ENCODE measurements at places on chromosomes 11 and 22.
A peak's percentile ranks its signal among the peaks of the same experiment; 100 is the strongest.

- DNase-seq: no peak
Observed at GRCh38 chr11:8584082-8584481, 9.9 kb downstream of the STK33 start.

- DNase-seq: no peak
Observed at GRCh38 chr11:34198523-34198922, 93.1 kb downstream of the NAT10 start.

DNA sequence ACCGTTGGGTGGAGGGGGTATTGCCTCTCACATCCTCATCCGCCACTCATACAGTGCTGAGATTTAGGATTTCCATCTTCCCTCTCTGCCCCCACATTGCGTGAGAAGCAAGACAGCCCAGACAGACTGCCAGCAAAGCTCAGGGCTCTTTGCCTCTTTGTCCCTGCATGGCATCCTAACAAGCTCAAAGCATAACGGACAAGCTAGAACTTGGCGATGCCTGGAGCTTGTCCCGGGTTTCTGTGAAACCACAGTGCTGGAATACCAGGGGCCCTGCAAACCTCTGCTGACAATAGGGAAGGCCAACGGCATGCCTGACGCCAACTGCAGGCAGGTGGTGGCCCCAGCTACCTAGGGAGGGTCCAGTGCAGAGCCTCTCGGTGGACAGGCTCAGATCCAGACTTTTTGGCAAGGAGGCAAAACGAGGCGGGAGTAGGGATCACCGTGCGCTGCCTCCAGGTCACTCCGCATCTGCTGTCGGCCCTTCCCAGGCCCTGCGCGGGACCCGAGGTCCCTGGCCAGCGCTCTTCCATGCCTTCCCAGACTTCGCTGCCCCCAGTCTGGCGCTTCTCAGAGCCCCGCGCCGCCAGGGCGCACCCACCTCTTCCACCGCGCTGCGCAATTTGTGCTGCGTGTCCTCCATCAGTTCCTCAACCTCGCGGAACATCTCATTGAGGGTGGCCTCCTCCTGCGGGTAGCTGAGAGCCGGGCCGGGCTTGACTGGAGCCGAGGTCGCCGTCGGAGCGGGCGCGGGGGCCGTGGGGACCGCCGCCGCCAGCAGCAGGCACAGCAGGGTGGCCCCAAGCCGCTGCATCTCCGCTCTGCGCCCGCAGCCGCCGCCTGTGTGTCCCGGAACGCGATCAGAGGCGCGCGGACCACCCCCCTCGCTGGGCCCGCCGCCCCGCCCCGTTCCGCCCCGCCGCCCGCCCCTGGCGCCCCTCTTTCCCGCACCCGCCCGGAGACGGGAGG is at the start of gene DKK3:
Gene DKK3 (minus strand): TSS at position 858 of the 969 bp plus-strand sequence. CDS start 44 bp downstream, at position 814.
- DNase-seq: peak; percentile 16

DNA sequence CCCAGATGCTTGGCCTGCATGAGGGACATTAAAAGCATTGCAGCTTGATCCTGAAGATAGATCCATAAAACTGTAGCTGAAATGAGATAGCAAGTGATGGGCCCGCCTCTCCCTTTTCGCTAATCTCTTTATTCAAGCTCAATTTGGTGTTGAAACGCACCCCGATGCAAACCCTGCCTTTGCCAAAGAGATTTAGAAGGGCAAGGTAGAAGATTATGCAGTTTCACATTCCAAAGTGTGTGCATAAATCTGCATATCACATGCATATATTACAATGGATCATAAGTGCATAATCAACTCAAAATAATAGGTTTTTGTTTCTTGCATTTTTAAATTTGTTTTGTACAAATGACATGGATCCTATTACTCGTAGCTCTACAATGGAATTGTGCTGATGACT is 80.1 kb upstream of the SHANK2 start:
- no peak for DNase-seq

DNA sequence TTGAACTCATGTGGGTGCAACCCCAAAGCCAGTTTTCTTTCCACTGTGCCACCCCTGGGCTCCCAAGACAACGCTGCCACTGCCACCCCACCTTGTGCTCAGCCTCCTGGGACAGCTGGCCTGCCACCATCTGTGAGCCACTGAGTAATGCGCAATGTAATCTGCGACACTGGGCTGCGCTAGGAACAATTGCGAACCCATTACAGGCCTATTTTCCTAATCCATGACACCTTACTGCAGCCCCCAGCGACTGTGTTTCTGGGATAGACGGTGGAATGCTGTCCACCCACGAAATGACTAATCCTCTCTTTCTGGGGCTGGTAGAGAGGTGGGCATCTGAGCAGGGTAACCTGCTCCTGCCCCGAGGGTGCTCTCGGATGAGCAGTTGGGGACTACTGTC is 22.2 kb downstream of the FLRT1 start:
- DNase-seq: peak; percentile 63

- no peak for DNase-seq
Observed at GRCh38 chr22:43148581-43148980, 2.8 kb upstream of the TSPO start.

DNA sequence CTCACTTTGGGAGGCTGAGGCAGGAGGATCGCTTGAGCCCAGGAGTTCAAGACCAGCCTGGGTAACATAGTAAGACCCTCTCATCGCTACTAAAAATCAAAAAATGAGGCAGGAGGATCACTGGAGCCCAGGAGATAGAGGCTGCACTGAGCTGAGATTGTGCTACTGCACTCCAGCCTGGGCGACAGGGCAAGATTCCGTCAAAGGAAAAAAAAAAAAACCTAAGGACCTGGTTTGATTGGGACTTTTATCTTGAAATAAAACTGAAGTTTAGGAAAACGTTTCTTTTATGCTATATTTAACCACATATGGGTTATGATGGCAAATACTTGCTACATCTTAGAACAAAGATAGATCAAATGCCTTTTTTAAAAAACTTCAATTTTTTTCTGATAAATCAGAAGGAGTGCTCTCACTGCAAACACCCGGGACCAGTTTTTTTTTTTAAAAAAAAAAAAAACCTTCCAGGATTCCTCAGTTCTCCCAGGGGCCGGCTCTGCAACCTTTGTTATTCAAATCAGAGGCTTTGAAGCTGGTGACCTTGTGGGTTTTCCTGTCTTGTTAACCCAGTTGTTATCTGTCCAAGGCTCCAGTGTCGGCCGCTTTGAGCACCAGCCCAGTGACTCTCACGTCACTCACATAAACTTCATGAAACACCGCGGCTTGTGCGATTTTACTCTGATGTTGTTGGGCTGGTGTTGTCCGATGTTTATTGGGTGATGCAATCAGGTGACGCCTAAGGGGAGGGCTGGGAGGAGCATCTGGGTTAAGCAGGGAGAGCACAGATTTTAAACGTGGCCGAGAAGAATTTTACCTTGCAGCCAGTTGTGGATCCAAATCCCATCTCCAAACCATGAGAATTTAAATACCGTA is 24.7 kb upstream of the SLC22A12 start:
- peak; percentile 73 for DNase-seq

- no peak for DNase-seq
Observed at GRCh38 chr22:23146478-23147205, 1.4 kb downstream of the RAB36 start.

DNA sequence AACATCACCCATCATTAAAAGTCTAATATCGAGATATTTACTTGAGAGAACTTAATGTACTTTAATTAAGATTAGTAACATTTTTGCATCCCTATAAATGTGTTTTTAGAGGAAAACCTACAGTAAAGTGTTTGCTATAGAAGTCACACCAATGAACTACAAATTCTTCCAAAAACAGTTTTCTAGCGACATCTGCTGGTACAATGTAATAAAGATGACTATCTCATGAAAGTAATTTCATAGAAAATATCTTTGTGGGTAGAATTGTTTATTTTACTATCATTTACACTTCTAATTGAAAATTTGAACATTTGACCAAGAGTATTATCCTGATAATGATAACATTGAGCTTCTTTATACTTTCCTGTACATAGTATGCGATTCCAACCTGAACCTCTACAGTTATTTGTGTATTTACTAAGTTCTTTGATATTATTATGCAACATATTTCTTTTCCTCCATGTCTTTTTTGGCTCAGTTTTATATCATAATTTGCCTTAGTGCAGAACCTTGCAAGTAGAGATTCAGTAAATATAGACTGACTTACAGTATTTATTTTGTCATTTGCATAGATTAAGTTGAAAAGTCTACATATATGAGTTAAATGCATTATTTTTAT is 252.7 kb downstream of the TMEM135 start:
- DNase-seq: no peak

- DNase-seq: no peak
Observed at GRCh38 chr11:58222721-58223120, 6.0 kb downstream of the OR10Q1 start.

GRCh38 chr22:28053896-28054818 is 135.1 kb upstream of the PITPNB start:
- no peak for DNase-seq

- no peak for DNase-seq
Observed at GRCh38 chr11:65501472-65502273, 2.8 kb downstream of the MALAT1 start.

GRCh38 chr11:126736682-126737572 is 263.6 kb downstream of the KIRREL3 start:
- DNase-seq: no peak

- DNase-seq: no peak
Observed at GRCh38 chr11:61695917-61696316, 15.7 kb downstream of the DAGLA start.

- DNase-seq: peak; percentile 83
Observed at GRCh38 chr11:134037046-134037908, 31.6 kb upstream of the JAM3 start.

- DNase-seq: no peak
Observed at GRCh38 chr11:35338921-35339320, 80.4 kb downstream of the SLC1A2 start.

GRCh38 chr11:118529584-118530175 is 1.3 kb upstream of the TMEM25 start:
- DNase-seq: no peak

GRCh38 chr11:108221911-108222573 is 396 bp downstream of the NPAT start:
- DNase-seq: no peak

GRCh38 chr22:46580940-46581537 is 39.1 kb upstream of the GRAMD4 start:
- no peak for DNase-seq

DNA sequence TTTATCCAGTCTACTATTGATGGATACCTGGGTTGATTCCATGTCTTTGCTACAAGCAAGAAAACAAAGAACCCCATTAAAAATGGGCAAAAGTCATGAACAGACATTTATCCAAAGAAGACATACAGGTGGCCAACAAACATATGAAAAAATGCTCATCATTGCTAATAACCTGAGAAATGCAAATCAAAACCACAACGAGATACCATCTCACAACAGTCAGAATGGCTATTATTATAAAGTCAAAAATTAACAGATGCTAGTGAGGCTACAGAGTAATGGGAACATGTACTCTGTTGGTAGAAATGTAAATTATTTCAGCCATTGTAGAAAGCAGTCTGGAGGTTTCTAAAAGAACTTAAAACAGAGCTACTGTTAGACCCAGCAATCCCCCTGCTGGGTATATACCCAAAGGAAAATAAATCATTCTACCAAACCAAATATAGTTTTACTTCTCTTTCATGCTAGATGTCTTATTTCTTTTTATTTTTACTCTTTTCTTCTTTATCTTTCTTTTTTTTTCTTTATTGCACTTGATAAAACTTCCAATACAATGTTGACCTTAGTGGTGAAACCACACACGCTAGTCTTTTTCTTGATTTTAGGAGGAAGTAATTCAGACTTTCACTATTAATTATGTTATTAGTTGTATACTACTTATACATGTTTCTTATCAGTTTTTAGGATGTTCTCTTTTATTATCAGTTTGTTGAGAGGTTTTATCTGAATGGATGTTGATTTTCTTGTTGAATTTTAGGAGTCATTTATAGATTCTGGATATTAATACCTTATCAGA is 14.3 kb downstream of the TRIM22 start:
- no peak for DNase-seq

- DNase-seq: no peak
Observed at GRCh38 chr22:29914165-29914564, 31.2 kb downstream of the MTMR3 start.

DNA sequence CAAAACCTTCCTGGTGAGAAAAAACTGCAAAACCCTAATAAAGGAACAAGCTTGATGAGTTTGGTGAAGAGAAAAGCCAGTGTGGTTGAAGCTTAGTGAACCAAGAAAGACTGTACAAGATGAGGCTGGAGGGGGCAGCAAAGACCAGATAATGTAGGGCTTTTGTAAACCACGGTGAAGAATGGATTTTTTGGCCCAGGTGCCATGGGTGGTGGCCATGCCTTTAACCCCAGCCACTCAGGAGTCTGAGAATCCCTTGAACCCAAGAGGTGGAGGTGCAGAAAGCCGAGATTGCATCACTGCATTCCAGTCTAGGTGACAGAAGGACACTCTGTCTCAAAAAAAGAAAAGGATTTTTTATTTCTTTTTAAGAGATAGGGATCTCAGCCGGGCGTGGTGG is 5.0 kb upstream of the ZDHHC5 start:
- DNase-seq: no peak

DNA sequence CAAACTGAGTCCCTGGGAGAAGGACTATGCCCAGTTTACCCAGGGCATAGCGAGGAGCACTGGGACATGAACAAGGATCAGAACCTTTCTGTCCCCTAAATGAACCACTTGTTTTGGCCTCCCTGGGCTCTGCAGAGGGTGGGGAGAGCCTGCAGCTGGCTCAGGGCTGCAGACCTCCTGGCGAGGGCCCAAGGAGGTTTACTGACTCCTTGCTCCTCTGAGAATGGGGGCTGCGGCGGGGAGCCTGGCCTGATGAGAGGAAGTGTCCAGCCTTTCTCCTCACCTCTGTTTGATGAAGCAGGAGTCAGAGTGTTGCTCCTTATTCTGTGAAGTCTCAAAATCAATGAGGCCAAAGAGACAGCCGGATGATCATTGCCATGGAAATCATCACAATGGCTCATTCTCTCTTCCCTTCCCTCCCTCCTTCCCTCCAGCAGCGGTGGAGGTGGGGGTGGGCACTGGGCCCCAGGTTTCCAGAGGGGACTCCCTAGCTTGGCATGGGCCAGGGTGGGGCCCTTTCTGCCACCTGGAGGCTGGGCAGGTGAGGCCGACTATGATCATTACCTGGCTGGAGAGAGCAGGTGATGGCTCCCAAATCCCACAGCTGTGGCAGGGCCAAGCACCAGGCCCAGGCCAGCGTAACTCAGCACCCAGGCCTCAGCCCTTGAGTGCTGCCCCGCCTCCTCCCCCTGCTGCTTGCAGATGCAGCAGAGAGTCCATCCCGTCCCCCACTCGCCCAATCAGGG is 169.7 kb downstream of the CEP164 start:
- DNase-seq: no peak

GRCh38 chr11:119412072-119412471 is 10.9 kb downstream of the THY1 start:
- DNase-seq: no peak

- no peak for DNase-seq
Observed at GRCh38 chr11:128685402-128686020, 8.4 kb upstream of the FLI1 start.

Data from WERI-Rb-1 (cell line).